Caudate nucleus (tissue), 63 donors: ENCODE measurements at places on chromosomes 4 and X.

- DNase-seq: no peak
Measured at GRCh38 chr4:110754716-110755115, 131.8 kb upstream of the PITX2 start.

- no peak for DNase-seq
Measured at GRCh38 chrX:23944234-23944633, 36.4 kb downstream of the CXorf58 start.

- no peak for DNase-seq
Measured at GRCh38 chr4:27148211-27148895, 287.7 kb downstream of the STIM2 start.

DNA sequence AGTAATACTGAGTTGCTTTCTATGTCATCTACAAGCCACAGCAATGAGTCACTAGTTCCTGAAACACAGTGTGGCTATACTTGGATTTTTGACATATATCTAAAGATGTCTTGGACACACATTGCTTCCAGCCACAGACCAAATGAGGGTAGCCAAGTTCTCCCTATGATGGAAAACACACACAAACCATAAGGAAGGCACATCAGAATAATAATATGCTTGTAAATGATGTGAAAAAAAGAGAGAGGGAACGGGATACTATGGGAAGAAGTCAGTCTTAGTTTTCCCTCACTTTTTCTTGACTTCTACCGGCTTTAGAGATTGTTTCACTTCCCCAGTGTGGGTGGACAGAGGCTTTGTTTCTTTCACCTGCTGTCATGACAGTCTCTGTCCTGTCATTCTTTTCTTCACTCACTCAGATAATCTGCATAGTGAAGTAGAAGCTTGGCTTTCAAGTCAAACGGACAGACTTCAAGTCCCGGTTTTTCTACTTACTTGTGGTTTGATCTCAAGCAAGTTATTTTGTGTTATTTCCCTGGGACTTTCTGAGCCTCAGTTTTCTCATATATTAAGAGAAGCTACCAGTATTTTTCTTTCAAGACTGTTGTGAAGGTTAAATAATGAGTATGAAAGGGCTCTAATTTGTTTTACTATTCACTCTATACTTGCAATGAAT lies 34.7 kb downstream of the P2RY10 start:
- no peak for DNase-seq

DNA sequence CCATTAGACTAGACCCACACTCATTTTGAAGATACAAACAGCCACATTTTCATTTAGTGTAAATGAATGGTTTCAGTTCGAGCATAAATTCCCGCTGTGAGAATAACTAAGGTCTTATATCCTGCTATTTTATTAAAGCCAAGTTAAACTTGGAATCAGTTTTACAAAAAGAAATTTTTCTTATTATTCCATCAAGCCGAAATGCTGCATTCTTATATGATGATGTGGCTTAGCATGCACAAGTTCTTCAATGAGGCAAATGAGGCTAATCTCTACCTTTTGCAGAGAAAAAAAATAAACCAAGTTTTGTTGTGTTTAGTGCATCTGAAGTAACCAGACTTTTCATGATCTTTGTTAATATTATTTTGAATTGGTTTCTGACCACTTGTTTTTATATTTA lies 953.9 kb upstream of the PCDH10 start:
- DNase-seq: no peak

DNA sequence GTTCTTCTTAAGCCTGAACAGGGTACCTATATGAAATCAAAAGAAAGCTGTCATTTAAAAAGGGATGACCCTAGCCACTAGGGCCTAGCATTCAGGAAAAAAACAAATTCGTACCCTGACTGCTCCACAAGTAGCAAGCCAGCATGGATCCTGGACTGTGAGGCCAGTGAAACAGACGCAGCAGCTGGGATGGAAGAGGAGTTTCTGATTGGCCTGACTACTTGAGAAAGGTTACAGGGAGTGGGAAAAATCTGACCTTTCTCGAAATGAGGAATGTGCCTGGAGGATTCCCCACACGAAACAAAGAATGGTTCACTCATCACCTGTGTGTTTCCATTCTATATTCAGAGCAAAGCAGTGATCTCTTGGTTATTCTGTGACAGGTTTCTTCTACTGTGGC lies 87.6 kb upstream of the JADE1 start:
- DNase-seq: no peak

DNA sequence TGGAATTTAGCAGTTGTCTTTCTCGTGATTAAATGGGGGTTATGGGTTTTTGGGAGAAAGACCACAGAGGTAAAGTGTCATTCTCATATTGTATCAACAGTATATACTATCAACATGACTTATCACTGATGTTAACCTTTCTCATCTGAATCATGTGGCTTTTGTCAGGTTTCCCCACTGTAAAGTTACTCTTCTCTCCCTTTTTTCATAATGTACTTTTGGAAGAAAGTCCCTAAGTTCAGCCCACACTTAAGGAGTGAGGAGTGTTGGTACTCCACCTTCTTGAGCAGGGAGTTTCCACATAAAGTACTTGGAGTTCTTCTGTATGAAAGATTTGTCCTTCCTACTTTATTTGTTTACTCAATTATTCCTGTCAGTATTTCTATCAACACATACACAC lies 169.9 kb downstream of the ZNF330 start:
- no peak for DNase-seq

GRCh38 chrX:84488426-84488825 lies 13.8 kb downstream of the HDX start:
- DNase-seq: no peak

- no peak for DNase-seq
Measured at GRCh38 chrX:153475751-153476281, 5.4 kb upstream of the HAUS7 start.

- no peak for DNase-seq
Measured at GRCh38 chr4:40502220-40502619, 127.4 kb downstream of the RBM47 start.

GRCh38 chr4:103197765-103198110 lies 405 bp downstream of the CENPE start:
- no peak for DNase-seq

- DNase-seq: no peak
Measured at GRCh38 chrX:50707405-50707804, 106.6 kb downstream of the SHROOM4 start.

DNA sequence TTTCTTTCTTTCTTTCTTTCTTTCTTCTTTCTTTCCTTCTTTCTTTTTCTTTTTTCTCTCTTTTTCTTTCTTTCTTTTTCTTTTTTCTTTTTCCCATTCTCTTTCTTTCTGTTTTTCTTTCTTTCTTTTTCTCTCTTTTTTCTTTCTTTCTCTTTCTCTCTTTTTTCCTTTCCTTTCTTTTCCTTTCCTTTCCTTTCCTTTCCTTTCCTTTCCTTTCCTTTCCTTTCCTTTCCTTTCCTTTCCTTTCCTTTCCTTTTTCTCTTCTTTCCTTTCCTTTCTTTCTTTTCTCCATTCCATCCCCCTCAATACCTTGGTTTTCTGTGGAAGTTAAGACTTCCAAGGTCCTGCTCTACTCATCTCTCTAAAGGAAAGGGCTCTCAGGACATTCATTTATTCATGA lies 102.8 kb upstream of the CLNK start:
- no peak for DNase-seq

DNA sequence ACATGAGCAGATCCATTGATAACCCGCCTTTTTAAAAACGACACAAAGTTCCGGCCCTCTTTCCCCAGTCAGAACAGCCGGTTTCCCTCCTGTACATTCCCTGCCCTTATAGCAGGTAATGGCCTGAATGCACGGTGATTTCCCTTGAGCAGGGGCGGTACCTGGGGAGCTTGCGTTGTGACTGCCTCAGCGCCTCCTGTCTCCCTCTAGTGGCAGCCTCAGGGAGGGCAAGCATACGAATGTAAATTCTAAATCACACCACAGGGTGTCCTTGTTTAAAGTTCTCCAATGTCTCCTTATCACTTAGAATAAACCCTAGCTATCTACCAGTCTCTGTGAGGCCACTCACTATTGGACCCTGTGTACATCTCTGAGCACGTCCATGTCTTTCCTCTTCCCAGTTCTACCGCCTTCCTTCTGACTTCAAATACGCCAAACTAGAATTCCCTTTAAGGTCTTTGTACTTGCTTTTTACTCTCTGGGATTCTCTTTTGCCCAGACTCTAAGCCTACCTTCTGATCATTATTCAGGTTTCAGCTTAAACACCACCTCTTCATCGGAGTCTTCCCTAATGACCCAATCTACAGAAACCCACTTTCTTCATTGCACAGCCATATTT lies 18.4 kb upstream of the LDB2 start:
- DNase-seq: no peak

DNA sequence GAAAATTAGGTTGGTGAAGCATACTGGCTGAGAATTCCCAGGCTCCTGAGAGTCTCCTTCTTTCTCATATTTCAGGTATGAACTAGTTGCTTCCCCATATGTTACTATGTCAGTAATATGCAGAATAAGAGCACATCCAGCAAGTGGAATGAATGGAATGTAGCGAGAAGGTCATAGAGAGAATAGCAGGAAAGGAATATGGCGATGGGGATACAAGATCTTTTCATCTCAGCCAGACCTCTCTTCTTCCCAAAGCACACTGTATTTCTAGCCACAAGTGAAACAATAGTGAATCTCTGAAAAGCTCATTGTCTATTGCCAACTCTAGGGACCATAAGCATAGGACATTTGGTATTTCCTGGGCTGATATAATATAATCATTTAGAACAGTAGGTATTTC lies 54.6 kb upstream of the MMAA start:
- DNase-seq: no peak

- no peak for DNase-seq
Measured at GRCh38 chrX:98956014-98956413, 1454.1 kb downstream of the PCDH19 start.
